Type B pancreatic cell (in vitro differentiated cells): ENCODE measurements at places on chromosomes 12 and 14. TPM values are rescaled to one million over a fixed set of nuclear protein-coding genes. Genes with fewer than 3 reads are reported as not detected.

DNA sequence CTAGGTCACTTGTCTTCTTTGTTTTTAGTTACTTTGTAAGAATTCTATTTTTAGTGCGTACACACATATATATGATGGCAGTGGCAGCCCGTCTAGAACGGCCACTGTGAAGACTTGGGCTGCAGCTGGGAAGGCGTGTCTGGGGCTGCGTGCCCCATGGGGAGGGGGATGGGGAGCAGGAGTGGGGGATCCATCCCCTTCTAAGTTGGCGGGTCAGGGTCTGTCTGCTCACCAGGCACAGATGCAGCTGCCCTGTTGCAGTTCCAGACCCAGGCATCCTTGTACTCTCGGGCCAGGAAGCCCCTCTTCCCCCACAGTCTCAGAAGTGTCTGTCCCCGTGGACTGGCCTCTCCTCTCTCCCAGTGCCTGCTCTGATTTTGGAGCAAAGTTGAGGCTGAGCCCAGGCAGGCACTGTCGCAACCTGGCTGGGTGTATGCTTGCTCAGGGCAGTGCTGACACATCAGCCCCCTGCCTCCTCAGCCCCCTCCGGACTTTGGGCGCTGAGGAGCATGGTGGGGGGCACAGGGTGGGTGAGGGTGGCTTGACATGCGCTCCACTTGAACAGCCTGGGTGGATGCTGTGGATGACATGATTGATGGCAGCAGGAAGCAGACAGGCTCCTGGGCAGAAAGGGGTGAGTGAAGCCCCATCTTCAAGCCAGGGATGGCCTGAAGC is 271.2 kb upstream of the NAV3 start:
- no peak for DNase-seq
- no peak overlapping the region for H3K4me3 ChIP-seq

DNA sequence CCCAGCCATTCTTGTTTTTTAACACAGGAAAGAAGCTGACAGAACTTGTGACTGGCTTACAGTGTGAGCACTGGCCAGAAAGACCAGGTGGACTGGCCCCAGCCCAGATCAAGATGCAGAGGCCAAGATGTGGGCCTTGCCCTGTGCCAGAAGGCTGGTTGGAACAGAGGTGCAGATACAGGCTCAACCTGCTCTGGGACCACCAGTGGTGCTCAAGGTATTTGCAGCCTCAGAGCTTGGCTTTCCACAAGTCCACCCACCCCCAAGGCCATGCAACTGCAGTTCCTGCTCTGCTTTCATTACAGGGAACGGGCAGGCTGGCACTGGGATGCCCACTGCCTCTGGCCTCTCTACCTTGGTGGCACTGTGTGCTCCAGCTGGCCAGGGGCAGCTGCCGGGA is 23.3 kb downstream of the ZFC3H1 start:
- no peaks in the 10 kb centered on the region for H3K27me3 ChIP-seq
- DNase-seq = no peak
- H3K4me1 ChIP-seq = peaks cover 5% of the 10 kb centered on the region
- H3K4me3 ChIP-seq = no peak overlapping the region
- peaks cover 25% of the 10 kb centered on the region for H3K36me3 ChIP-seq

DNA sequence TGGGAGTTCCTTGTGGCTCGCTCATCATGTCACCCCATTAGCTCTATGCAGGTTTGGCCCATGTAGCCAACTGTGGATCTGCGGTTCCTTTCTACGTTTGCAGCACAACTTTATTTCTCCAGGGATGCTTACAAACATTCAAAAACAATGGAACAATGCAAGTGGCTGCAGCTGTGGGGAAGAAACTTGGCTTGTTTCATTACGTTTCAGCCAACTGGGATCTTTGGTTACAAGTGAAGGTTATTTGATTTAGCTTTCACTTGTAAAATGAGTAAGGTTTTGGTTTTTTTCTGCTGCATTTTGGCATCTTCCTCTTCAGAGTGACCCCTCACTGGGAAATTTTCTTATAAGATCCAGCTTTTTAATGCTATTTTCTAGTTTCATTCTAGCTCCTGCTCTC is 105.9 kb downstream of the PLXNC1 start:
- peaks cover 3% of the 10 kb centered on the region for H3K27me3 ChIP-seq
- no peaks in the 10 kb centered on the region for H3K4me1 ChIP-seq
- DNase-seq = no peak
- no peak overlapping the region for H3K4me3 ChIP-seq
- no peaks in the 10 kb centered on the region for H3K36me3 ChIP-seq
- H3K27ac ChIP-seq = no peak overlapping the region

- no peaks in the 10 kb centered on the region for H3K4me1 ChIP-seq
- no peak overlapping the region for H3K27ac ChIP-seq
- H3K36me3 ChIP-seq = no peaks in the 10 kb centered on the region
- no peak overlapping the region for H3K4me3 ChIP-seq
- peaks cover 5% of the 10 kb centered on the region for H3K27me3 ChIP-seq
These were observed 132.1 kb upstream of the SOX5 start for GRCh38 chr12:24081606-24082005.

DNA sequence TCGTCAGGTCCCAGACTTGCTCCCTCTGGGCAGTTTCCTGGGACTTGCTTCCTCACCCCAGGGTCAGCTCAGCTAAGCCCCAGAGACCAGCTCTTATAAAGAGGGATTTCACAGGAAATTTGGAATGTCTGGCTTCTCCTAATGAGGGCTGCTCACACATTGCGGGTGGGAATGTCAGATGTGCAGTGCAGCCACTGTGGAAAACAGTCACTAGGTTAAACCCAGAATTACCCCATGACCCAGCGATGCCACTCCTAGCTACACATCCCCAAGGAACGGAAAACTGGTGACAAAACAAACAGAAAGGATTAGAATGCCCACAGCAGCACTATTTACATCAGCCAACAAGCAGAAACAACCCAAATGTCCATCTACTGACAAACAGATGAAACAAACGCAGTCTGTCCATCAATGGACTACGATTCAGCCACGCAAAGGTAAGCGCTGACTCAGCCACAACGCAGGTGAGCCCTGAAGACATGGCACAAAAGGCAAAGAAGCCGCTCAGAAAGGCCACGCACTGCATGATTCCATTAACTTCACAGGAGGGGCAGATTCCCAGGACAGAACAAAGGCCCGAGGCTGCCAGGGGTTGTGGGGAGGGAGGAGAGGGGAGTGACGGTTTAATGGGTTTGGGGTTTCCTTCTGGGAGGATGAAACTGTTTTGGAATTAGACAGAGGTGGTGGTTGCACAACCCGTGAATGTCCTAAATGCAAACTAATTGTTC is 63.0 kb downstream of the NCOR2 start:
- peak overlapping the region; percentile 53 for H3K4me3 ChIP-seq
- H3K27ac ChIP-seq = peak overlapping the region; percentile 61
- peaks cover 77% of the 10 kb centered on the region for H3K4me1 ChIP-seq
- H3K36me3 ChIP-seq = peaks cover 5% of the 10 kb centered on the region

- H3K27me3 ChIP-seq = peaks cover 5% of the 10 kb centered on the region
- H3K36me3 ChIP-seq = no peaks in the 10 kb centered on the region
- H3K4me1 ChIP-seq = peaks cover 28% of the 10 kb centered on the region
- no peak overlapping the region for H3K27ac ChIP-seq
These were observed 72.4 kb downstream of the ADGRD1 start for GRCh38 chr12:131025939-131026702.

DNA sequence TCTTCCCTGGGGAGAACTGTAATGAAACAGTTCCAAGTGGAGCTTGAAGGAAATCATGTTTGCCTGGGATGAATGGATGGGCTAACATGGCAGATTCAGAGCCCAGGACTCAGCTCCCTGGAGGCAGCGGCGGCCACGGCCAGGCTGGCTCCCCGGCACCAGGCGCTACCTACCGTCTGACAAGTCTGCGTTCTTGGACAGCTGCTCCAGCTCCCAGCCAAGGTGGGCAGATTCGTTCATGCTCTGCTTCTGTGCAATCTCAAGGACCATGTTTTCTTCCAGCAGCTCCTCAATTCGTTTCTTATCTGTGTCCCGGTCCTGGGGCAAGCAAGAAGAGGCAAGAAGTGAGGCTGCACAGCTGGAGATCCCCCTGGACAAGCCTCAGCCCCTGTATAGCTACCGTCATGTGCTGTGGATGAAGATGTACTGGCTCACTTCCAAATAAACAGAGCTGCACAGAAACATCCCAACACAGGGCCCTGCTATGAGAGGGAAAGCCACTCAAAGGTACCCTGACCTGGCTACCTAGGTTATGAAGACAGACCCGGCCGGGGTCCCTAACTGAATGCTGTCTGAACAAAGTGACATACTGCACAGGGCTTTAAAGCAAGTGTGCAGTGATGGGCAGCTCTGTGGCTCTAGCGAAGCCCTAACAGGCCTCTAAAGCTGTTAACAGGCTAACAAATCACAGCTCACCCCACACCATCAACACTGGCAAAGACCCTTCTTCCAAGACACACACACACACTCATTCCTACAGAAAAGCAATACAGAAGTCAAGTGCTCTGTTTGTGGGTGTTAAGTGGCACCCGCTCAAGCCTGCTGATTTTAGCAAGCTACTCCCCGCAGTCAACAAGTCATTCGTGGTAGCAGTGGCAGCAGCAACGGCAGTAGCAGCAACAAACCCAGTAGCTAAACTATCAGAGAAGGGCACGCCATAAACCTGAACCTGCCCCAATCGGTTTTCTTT is 80.4 kb upstream of the GPR68 start:
- H3K4me1 ChIP-seq = peaks cover 22% of the 10 kb centered on the region
- no peak for DNase-seq
- no peak overlapping the region for H3K4me3 ChIP-seq
- H3K27me3 ChIP-seq = no peaks in the 10 kb centered on the region
- peaks cover 6% of the 10 kb centered on the region for H3K36me3 ChIP-seq

- H3K36me3 ChIP-seq = peaks cover 46% of the 10 kb centered on the region
- no peak for DNase-seq
- no peak overlapping the region for H3K4me3 ChIP-seq
- H3K4me1 ChIP-seq = peaks cover 25% of the 10 kb centered on the region
- H3K27ac ChIP-seq = no peak overlapping the region
These were observed 104.0 kb downstream of the GPR135 start for GRCh38 chr14:59360923-59361794.

DNA sequence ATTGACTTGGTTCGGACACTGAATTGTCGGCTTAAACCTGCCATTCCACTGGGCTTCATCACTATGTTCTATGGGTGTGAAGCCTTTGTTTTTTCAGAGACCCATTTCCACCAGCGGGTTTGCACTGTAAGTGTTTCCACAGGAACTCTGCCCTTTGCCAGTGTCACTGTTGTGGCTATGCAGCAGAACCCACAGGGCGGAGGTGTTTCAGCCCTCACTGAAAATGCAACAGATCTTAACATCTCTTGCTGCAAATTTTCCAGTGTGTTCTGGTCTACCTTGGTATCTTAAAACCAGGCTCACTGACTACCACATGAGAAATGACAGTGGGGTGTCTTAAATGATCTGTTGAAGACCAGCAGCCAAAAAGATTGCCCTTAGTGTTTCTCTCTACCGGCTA is 21.1 kb downstream of the PRKCH start:
- no peaks in the 10 kb centered on the region for H3K27me3 ChIP-seq
- no peak overlapping the region for H3K4me3 ChIP-seq
- DNase-seq = no peak
- H3K27ac ChIP-seq = no peak overlapping the region

DNA sequence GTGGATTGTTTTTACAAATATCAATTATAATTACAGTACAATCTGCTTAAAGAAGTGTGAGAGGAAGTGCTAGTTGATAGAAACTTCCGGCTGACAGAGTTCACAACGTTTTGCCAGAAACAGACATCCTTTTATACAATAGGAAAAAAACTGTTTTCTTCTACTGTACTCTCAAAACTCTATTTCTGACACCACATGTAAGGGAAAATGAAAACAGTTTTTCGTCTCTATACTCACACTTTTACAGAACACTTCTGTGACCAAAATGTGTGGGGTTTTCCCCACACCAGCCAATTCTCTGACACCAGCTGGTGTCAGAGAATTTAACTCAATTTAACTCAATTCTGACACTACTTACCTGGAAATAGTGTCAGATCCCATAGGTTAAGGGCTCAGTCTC is 24.2 kb upstream of the HIF1A start:
- no peak for DNase-seq
- H3K4me3 ChIP-seq = no peak overlapping the region
- no peak overlapping the region for H3K27ac ChIP-seq
- H3K36me3 ChIP-seq = no peaks in the 10 kb centered on the region
- H3K27me3 ChIP-seq = no peaks in the 10 kb centered on the region

GRCh38 chr12:26724309-26724702 is 108.7 kb downstream of the ITPR2 start:
- no peak for DNase-seq
- peaks cover 24% of the 10 kb centered on the region for H3K4me1 ChIP-seq
- H3K27ac ChIP-seq = peak overlapping the region; percentile 99
- peaks cover 25% of the 10 kb centered on the region for H3K36me3 ChIP-seq

- H3K36me3 ChIP-seq = peaks cover 17% of the 10 kb centered on the region
- DNase-seq = peak; percentile 75
- peaks cover 11% of the 10 kb centered on the region for H3K4me1 ChIP-seq
- H3K4me3 ChIP-seq = no peak overlapping the region
- H3K27ac ChIP-seq = no peak overlapping the region
These were observed 441 bp downstream of the RAB5B start for GRCh38 chr12:55974308-55974730.

- H3K4me3 ChIP-seq = no peak overlapping the region
- DNase-seq = no peak
- H3K36me3 ChIP-seq = peaks cover 10% of the 10 kb centered on the region
These were observed 64.3 kb downstream of the GALNT8 start for GRCh38 chr12:4784404-4785054.

DNA sequence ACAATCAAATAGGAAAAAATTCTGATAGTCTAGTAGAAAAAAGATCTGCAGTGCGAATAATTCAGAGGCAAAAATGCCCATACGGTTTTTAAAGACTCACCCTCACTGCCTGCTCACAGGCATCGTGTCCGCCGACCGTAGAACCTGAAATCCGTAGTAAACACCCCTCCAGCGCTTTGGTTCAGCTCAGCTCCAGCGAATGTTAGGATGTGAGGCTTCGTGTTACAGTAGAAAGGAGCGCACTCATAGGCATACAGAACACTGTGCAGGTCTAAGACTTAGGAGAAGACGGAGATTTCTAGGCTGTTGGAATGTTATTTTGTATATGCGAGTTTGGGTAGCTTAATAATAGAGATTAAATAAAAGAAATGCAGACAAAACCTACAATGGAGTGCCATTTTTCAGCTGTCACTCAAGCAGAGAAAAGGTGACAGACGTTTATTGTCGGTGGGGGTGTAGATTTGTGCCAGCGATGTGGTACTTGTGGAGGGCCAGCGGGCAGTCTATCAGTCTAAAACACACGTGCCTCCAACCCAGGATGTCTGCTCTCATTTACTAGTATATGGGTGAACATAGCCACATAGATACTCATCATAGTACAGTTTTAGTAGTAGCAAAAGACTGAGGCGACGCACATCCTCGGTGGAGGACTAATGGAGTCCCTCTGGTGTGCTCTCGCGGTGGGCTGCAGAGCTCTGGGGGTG is 25.7 kb downstream of the SFSWAP start:
- H3K27me3 ChIP-seq = no peaks in the 10 kb centered on the region
- no peak overlapping the region for H3K4me3 ChIP-seq
- H3K36me3 ChIP-seq = peaks cover 24% of the 10 kb centered on the region
- H3K4me1 ChIP-seq = no peaks in the 10 kb centered on the region
- H3K27ac ChIP-seq = peak overlapping the region; percentile 90
- DNase-seq = no peak

Gene CPNE6
- total RNA-seq = not detected in 2 replicates

Gene PLA2G1B
- not detected in 2 replicates for total RNA-seq

Gene ASB2
- total RNA-seq = 0.21 and 0.60 TPM in 2 replicates

Gene NEUROD4
- 1.6 and 3.3 TPM in 2 replicates for total RNA-seq

Gene MSI1
- total RNA-seq = 22.0 and 71.7 TPM in 2 replicates

Gene TOX4
- 73.8 and 75.4 TPM in 2 replicates for total RNA-seq

Gene EGLN3
- total RNA-seq = 13.2 and 13.6 TPM in 2 replicates

Gene ACSS3
- 24.5 and 28.0 TPM in 2 replicates for total RNA-seq

Gene PTPN21
- 19.6 and 21.4 TPM in 2 replicates for total RNA-seq

Gene MMP14
- 115 and 137 TPM in 2 replicates for total RNA-seq
